ENCODE measurements at places on chromosomes 11 and 22. TPM values are rescaled to one million over a fixed set of nuclear protein-coding genes. Genes with fewer than 3 reads are reported as not detected.

GRCh38 chr22:24049211-24049610, 38.1 kb downstream of the CABIN1 start:
- DNase-seq, result no peak

DNA sequence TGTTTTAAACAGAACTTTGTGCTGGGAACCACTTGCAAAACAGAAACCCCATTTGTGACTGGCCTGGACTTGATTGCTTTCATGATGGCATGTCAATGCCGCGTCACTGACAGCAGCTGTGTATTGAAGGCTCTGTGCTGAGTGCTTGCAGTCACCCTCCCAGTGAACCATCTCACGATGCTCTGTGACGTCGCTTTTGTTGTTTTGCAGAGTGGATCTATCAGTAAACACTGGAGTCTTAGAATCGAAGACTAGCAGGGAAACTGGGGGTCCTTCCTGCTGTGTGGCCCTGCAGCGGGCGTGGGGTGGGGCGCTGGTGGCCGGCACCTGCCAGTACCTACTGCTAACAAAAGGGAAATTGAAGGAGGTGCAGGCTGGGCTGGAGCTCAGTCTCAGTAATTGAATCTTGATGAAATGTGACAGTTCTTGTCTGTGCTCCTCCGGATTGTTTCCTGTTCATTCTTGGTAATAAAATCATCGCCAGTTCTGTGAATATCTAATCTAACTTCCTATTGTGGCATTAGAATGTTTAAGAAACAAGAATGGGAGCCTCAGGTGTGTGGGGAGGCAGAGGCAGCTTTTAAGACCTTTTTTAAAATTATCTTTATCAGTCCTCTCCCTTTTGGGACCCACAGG, 50.5 kb upstream of the PARVG start:
- DNase-seq, result no peak

DNA sequence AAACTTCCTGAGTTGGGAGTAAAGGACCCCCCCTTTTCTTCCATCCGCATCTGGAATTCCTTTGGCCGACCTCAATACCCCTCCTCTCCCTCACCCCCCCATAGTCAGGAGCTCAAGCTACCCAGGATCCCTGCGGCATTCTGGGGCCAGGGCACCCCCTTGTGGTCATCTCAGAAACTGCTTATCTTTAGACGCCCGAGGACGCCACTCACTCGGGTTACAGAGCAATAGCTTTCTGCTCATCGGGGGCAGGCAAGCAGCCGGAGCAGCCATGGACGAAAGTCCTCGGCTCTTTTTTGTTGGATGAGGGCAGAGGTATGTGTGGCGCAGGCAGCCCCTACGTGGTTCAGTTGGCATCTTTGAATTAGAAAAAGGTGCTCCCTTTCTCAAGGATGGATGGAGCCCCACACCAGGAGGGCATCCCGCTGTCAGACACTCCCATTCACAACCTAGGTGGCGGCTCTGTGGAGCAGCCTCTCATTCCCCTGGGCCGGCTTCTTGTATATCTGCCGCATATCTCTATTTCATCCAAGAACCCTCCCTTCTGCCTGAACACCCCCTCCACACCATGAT, 2.3 kb downstream of the C1QTNF5 start:
- DNase-seq, result peak; percentile 85

Gene MOB2
- total RNA-seq, result 14.7 TPM

DNA sequence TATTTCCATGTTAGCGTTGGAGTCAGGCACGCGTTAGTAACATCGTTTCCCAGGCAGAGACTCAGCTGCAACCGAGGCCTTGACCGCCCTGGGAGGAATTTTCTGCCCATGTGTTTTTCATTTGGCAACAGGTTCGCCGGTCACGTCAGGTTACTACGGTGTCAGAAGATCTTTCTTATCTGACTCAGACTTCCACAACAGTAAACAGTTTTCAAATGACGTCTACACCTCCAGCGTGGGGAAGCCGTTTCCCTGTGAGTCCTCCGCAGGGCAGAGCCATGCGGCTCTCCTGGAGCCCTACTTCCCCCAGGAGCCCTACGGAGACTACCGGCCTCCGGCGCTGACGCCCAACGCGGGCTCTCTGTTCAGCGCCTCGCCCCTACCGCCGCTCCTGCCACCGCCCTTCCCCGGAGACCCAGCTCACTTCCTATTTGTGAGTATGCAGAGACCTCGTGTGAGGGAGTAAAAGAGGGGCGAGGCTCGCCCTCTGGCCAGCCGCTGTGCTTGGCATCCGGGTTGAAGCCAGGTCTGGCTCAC, 14.3 kb upstream of the POU2AF3 start:
- no peak for DNase-seq

DNA sequence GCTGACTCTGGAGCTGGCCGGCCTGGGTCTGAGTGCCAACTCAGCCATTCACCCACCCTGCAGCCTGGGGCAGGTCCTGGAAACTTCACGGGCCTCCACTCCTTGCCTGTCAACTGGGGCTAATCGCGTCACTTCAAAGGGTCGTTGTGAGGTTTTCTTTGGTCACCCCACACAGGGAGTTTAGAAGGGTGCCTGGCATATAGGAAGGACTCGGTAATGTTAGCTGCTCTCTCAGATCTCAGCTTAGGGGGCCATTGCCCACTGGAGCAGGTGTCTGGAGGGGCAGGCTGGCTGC, 7.3 kb downstream of the INCENP start:
- DNase-seq, result no peak

GRCh38 chr11:75330291-75330690, 21.2 kb downstream of the ARRB1 start:
- no peak for DNase-seq

Data from cerebellum (tissue), 4 donors.